AG09319 (cell line): ENCODE measurements at places on chromosomes 3 and 15.

DNA sequence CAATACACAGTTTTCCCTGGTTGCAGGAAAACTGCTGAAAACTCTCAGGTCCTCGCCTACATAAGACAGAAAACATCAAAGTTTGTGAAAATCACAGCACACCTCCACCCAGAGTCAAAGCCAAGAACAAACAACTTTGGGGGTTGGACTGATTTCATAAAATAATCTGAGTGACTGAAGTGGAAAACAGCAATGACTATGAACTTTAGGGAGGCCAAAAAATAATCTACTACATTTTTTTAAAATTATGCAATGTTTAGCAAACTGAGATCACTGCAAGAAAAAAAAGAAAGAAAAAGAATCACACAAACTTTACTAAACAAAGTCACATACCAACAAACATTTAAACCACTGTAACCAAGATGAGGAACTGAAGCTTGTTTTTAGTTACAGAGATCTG is 15.9 kb upstream of the FOXP1 start:
- no peak for DNase-seq

DNA sequence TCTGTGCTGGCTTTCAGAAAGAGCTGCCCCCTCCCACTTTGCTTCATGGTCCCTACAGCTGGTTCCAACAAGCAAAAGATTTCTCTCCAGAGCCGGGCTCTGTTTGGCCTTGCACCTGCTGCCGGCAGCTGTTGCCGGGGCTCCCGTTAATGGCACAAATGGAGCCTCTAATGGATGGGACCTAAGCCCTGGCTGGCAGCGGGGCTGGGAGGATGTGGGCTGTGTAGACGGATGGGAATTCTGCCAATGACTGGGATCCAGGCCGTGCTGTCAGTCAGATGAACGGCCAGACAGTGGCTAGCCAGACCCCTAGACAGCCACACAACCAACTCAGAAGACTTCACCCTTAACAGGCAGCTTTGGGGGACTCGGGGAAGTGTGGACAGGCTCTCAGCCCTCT is 88.0 kb downstream of the RPLP1 start:
- no peak for DNase-seq

DNA sequence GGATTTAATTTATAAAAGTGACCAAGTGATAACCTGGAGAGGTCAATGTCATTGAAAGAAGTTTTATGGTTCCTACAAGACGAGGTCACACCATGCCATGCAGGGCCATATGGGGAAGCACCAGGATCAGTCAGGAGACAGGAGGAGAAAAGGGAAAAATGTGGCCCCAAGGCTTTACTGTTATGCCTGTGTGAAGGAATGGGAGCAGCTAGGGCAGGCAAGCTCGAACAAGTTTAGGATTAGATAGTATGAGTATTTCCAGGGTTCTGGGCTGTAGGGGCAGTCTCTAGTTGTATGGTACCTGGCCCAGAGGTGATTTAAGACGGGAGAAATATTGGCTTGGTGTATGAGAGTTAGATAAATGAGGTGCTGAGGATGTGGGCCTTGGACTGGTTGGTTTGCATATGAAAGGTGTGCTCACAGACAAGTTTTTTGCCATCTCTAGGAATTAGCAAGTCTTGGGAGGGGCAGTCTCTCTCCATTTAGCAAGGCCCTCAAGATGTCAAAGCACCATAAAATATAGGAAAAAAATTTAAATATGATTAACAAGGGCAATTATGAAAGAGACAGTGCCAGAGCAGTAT is 36.3 kb upstream of the DCLK3 start:
- DNase-seq = no peak

DNA sequence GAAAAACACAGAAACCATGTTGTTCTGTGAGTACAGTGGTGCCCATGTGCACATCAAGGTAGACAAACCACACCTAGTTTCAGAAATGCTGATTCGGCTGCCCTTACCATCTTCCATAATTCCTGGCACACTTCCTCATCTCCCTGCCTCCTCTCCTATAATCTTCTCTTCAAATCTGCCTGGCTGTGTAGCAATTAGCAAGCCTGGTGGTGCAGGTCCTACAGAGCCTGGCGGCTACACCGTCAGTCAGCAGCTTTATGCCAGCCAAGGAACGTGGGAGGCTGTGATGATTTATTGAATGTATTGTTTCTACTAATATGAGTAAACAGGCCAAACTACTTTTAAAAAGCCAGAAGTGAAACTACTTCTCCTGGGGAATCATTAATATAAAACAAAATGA is 106.8 kb downstream of the SEMA6D start:
- DNase-seq = no peak

DNA sequence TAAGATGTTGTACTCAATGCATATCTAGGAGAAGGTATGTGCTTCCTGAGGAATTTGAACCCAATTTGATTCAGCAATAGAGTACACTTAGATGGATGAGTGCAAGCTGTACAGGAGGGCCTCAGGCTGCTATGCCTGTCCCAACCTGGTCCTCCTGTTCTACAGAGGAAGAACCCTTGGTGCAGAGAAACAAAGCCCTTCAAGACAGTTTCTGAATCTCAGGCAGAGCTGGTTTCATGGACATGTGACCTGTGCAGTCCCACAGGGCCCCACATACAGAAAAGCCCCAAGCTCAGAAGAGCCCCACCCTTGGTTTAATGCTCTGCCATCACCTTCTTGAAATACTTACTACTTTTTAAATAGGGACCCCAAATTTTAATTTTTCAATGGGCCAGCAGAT is 15.3 kb downstream of the FOXP1 start:
- no peak for DNase-seq

GRCh38 chr15:70576276-70576675 is 187.1 kb downstream of the UACA start:
- DNase-seq = no peak

GRCh38 chr15:68310178-68310803 is 32.7 kb downstream of the FEM1B start:
- no peak for DNase-seq

DNA sequence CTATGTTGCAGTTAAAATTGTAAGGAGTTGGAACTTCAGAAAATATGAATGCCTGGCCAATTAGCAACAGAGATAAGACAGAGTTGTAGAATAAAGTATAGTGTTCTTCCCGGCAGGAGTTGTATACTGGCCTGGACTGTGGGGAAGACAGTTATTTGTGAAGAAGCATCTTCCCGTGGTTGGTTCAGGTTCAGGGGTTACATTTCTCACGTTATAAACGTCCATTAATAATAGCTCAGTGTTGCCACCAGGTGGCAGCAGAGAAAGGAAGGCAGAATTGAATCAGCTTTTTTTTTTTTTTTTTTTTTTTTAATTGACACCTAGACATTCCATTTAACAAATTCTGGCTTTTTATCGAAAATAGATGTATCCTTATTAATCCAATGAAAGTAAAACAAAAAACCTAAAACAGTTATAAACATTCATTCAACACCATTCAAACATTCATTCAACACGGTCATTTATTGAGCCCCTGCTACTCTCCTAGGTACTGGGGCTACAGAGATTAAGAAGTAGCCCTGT is 66.4 kb upstream of the NR2E3 start:
- no peak for DNase-seq

GRCh38 chr15:68885070-68885469 is 45.3 kb upstream of the SPESP1 start:
- peak; percentile 14 for DNase-seq

GRCh38 chr3:107241217-107241616 is 136.0 kb upstream of the CCDC54 start:
- no peak for DNase-seq

- DNase-seq = no peak
Observed at GRCh38 chr3:172853921-172854666, 103.6 kb downstream of the ECT2 start.

DNA sequence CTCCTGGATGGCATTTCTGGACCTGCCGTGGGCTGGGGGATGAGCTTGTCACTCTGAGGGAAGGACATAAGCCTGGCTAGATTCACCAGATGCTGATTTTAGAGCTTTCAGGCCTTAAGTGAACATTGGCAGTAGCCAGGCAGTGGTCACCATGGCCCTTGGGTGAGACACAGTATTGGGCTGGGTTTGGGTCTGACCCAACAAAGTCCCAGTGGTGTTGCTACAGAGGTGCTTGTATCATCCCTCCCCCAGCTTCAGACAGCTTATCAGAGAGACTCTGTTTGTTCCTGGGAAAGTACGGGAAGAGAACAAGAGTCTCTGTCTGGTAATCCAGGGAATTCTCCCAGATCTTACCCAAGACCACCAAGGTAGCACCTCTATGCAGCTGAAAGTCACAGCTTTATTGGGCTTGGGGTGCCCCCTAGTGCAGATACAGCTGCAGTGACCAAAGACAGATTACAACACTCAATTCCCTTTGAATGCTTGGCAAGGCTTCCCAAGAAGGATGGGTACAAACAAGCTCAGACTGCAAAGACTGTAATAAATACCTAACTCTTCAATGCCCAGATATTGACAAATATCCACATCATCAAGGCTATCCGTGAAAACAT is 9.8 kb upstream of the RUVBL1 start:
- no peak for DNase-seq

DNA sequence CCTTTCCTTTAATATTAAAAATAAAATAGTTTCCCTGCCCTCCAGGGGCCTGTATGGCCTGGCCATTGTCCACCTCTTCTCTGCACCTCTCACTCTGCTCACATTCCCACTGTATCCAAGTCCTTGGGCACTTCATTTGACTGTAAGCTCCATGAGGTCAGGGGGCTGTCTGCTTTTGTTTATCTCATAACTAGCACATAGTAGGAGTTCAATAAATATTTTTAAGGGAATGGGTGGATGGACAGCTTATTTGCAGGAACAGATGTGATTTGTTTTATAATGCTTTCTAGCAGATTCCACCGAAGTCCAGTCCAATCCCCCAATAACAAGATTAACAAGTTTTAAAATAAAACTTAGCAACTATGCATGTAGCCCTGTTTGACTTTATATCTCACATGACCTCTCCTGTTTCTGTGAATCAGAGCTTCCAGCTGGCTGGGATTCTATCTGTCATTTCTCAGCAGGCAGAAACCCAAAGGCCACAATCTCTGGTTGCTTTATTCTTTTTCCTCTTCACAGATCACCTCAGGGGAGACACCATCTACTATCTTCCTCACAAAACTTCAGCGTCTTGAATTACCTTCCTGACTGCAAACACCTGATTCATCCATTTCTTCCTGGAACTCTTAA is 123.0 kb upstream of the NR2F2 start:
- DNase-seq = no peak

- peak; percentile 38 for DNase-seq
Observed at GRCh38 chr3:113736548-113737089, 9.4 kb downstream of the NAA50 start.

GRCh38 chr15:93517176-93517575 is 428.2 kb upstream of the RGMA start:
- DNase-seq = no peak

DNA sequence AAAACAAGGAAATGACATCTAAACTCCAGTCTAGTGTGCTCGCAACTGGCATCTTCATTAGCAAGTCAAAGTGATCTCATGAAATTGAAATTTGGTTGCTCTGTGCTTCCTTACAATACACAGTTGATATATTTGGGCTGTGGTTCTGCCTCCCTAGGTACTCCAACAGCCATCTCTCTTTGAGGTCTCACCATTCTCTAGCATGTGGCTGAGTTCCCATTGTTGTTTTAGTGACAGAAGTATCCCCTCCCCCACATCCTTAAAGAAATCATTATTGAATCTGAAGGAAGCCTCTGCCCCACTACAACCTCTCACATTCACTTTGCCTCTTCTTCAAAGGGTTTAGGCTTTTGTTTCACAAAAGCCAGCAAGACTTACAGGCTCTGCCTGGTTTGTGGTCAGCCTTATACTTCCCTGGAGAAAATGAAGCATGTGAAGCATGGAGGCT is 516.5 kb downstream of the NLGN1 start:
- DNase-seq = no peak

DNA sequence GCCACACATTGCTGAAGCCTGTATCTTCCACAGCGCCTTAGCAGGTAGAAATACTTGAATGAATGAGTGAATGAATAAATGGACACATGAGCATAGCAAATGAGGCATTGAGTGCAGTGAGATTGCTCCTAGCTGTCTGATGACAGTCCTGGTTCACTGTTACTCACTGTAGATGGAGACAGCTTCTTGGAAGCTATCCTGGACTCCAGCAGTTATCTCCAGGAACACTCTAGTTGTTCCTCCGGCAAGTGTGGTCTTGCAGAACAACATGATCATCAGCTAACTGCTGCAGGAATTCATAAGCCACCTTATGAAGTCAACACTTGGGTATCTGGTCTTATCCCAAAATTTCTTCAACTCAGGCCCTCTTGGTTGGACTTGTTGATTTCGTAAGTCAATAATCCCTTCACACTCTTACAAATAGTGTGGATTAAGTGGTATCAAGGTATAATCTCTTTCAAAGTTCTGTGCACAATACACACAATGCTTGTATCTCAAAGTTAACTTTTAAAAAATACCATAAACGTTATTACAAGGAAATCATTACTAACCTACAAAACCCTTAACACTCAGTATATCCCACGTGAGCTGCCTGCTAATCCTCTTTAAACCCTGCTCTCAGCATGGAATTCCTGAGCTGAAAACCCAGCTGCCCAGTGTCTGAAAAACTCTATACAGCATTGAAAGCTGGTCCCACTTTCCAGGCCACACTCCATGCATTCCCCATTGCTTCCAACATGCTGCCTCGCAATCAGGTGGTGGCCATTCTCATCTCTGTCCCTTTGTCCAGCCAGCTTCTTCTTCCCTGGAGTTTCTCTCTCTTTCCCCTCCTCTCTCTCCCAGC is 14.4 kb upstream of the ZBTB38 start:
- no peak for DNase-seq

GRCh38 chr3:53072653-53073552 is 27.0 kb upstream of the SFMBT1 start:
- peak; percentile 32 for DNase-seq

DNA sequence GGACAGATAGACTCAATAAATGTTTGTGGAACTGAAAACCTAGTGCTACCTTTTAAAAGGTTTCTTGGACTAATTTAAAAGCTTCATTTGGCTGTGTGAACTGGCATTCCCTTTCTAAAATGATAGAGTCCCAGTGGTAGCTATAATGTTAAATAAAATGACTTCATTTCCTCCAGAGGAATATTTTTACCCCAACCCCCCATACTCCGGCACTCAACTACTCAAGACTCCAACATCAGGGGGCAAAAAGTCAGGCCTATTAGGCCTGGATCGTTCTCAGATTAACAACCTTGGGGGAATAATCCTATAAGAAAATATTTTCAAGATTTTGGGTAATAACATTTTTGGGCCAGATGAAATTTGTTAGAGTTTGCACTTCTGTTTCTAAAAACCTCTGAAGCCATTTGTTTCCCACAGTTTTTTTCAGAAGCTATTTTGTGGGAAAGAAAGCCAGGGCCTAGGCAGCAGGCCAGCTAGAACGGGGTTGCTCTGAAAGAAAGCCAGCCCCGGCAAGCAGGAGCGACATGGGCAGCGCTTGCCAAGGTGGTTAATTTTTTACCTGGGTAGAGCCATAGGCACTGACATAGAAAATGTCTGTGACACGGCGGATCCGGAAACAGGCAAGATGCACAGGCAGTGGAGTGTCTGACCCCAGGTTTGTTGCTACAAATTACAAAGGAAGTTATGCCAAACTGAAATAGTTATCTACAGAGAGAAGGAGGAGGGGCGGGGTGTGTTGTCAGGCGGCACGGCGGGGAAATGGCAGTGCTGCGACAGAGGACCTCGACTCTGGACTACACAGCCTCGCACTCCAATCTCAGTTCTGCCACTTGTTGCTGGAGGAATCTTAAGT is 84.6 kb downstream of the MAGI1 start:
- DNase-seq = no peak

GRCh38 chr3:39541917-39542329 is 74.4 kb downstream of the MOBP start:
- no peak for DNase-seq
